ENCODE measurements at places on chromosomes 12 and 14.

DNA sequence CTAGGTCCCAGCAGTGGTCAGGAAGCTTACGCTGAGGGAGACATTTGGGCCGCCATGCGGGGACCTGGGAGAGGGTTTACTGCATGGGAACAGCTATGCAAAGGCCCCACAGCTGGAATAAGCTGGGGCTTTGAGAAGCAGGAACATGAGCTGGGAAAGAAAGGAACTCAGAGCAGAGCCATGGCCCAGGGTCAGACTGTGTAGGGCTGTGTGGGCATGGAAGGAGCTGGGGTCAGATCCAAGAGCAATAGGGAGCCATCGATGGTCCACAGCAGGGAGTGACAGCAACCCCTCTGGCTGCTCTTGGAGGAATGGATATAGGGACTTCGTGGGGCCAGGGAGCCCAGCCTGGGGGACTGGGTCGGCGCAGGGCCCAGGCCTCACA, 151.6 kb downstream of the ADGRD1 start:
- DNase-seq = no peak

- DNase-seq = no peak
Observed at GRCh38 chr12:23760495-23760894, 189.0 kb downstream of the SOX5 start.

DNA sequence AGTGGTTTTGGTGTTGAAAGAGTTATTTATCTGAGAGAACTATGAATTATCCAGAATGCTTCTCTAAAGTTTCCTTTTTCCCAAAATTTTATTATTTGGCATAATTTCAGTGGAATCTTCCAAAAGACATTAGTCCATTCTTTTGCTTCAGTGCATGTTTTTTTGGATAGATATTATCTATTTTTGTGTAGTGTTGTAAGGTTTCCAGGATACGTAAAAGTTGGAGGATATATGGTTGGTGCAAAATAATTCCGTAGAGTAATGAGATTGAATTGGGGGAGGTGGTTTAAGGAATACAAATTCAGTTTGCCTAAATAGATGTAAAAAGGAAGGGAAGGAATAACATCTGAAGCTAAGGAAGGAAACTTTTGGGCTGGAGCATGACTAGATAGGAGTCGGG, 186.6 kb downstream of the RGS6 start:
- DNase-seq = no peak

DNA sequence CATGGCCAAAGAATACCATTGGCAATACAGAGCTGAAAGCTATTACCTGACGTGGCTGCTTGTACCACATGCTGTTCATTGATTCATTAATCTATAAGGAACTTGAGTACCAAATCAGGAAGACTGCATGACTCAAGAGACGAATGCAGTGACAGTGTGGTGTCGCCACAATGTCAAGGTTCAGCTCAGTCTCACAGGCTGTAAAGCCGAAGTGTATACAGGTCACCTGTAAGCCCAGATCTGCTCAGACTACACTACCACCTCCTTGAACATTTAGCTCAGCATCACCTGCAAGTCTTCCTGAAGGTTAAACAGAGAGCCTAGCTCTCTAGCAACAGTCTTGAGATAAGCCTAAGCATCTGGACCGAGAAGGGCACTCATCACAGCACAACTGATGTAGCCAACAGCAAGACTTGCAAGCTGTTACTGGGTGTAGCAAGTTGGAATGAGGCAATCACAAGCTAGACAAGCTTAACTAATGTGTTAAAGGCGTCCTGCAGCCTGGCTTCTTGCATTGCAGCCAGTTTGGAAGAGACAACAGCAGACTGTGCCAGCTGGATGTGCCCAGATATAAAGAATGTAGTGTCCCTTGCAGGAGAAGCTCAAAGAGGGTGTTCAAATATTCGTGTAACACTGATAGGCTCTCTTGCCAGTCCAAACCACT, 21.0 kb downstream of the TMTC1 start:
- no peak for DNase-seq

DNA sequence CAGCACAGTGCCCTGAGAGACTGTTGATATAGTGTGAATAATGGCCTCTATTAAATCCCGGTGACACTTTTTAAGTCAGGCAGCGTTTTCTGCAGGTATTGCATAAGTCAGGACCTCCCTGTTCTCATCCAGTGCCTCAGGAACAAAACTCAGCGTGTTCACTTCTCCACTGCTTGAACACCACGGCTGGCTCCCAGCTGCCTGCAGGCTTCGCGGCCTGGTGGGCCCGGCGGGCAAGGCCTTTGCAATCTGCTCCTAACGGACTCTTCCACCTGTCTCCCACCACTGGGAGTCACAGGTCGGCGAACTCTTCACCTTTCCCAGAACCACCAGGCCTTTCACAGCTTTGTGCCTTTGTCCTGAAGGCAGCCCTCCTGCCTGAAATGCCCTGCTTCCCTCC, 18.7 kb downstream of the RFX4 start:
- DNase-seq = no peak
